Karpas-422 (cell line): ENCODE measurements at places on chromosomes 1 and 21.

DNA sequence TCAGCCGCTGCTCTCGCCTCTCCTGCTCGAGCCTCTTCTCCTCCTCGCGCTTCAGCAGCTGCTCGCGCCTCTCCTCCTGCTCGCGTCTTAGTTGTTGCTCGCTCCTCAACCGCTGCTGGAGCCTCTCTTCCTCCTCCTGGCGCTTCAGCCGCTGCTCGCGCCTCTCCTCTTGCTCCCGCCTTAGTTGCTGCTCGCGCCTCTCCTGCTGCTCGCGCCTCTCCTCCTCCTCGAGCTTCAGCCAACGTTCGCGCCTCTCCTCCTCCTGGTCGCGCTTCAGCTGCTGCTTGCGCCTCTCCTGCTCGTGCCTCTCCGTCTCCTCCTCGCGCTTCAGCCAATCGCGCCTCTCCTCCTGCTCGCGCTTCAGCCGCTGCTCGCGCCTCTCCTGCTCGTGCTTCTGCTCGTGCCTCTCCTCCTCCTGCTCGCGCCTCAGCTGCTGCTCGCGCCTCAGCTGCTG is 3.7 kb downstream of the TCHH start:
- DNase-seq = peak; percentile 82

GRCh38 chr1:230085178-230085515 is 18.1 kb downstream of the GALNT2 start:
- no peak for DNase-seq

DNA sequence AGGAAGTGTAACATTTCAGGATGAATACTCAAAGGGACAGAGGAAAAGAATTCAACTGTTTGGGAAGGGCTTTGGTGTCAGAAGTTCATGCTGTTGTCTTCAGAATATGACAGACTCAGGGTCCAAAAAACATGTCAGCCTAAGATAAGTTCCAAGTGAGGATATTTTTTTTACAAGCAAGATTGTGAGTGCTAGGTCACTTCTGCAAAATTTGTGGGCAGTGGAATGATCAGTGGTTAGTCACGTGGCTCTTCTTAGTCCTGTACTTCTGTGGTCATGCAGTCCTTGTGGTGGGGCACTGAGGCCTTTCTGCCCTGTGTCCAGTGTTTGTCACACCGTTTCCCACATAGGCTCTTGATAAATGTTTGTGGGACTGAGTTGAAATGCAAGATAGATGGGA is 5.2 kb downstream of the RGL1 start:
- DNase-seq = no peak

DNA sequence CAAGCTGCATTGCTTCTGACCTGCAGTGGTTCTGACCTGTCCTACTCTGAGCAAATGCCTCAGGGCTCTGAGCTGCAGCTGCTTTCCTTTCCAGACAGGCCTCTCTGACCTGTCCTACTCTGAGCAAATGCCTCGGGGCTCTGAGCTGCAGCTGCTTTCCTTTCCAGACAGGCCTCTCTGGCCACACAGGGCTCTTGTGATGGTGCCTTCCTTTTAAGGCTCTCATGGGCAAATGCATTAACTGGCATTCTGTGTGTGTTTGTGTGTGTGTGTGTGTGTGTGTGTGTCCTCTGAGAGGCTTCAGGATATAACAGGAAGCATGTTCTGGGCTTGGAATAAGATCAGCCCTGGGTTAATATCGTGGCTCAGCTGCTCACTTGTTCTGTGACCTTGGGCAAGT is 131.3 kb downstream of the NTPCR start:
- DNase-seq = no peak

DNA sequence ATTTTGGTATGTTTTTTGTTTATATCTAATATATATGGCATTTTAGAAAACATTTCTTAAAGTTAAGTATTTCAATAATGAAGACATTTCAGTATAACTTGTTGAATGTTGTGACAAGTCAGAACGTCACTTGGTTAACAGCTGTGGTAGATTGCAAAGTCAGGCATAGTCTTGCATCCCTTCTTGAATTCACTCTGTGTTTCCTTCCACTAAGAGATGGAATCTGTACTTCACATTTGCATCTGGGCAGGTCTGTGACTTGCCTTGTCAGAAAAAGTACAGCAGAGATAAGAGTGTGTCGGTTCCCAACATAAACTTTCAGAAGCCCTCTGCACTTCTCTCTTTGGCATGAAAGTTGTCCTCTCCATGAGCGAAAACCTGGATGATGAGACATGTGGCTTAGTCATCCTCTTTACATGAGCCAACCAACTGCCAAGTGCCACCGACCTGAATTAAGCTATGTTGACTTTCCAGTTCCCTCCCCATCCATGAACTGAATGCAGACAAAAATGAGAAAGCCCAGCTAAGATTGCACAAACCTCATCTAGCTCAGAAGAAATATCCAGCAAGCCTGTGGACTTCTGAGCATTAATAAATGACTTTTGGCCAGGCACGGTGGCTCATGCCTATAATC is 1730.2 kb downstream of the MRPL39 start:
- no peak for DNase-seq

DNA sequence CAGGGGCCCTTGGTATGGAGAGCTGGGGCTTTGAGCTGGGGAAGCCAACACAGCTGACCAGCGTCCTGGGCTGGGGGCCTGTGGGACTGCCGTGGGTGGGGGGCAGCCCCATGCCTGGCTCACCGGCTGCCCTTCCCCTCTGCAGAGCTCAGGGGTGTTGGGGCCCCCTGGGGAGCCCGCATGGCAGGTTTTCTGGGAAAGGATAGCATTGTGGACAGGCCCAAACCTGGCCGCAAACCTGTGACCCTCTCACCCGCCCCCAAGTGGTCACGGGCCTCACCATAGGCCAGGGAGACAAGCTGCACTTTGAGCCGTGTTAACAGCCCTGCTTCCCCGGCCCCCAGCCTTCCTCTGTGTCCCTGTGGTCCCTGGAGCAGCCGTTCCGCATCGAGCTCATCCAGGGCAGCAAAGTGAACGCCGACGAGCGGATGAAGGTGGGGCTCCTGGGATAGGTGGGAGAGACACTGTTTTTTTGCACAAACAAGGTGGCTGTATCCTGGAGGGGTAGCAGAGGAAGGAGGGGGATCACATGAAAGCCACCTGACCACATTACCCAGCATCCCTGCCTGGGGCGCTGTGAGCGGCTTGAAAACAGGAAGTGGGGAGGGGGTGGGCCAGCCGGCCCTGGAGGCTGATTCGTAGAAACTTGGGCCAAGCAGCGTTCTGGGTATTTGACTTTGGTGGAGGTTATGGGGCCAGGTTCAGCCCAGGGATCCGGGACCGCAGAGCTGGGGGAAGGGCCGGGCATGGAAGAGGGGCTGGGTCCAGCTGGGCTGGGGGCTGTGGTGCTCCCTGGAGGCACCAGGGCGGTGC is 65.9 kb downstream of the PIK3CD start:
- peak; percentile 77 for DNase-seq

GRCh38 chr1:17447501-17447992 is 8.1 kb upstream of the RCC2 start:
- no peak for DNase-seq

DNA sequence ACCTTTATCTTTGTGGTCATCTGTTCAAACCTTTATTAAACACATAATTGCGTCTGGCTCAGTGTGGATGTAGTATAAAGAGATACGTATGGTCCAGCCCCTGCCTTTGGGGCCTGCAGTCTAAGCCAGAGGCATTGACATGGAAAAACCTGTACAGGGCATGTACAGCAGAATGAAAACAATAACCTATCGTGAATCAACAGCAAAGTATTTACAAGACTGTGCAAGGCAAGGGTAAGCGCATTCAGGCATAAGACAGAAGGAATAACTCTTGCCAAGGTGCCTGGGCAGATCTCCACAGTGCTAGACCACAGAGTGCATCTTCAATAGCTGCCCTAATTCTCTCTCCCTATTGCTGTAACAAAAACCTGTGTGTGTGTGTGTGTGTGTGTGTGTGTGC is 35.5 kb downstream of the KIRREL1 start:
- no peak for DNase-seq
